ENCODE measurements at places on chromosomes 3 and 15.

GRCh38 chr3:52752045-52752660 lies 18.6 kb downstream of the NEK4 start:
- H3K27ac ChIP-seq: no peak overlapping the region
- H3K36me3 ChIP-seq: peaks cover 78% of the 10 kb centered on the region
- peak; percentile 54 for DNase-seq
- H3K27me3 ChIP-seq: no peaks in the 10 kb centered on the region

GRCh38 chr15:60093273-60094067 lies 89.4 kb downstream of the FOXB1 start:
- no peaks in the 10 kb centered on the region for H3K36me3 ChIP-seq
- H3K27me3 ChIP-seq: no peaks in the 10 kb centered on the region
- DNase-seq: no peak
- H3K4me3 ChIP-seq: no peak overlapping the region
- no peak overlapping the region for H3K27ac ChIP-seq

- H3K36me3 ChIP-seq: no peaks in the 10 kb centered on the region
- H3K4me1 ChIP-seq: no peaks in the 10 kb centered on the region
- no peak for DNase-seq
- peaks cover 2% of the 10 kb centered on the region for H3K27me3 ChIP-seq
Measured at GRCh38 chr3:44031387-44032380, 210.0 kb upstream of the TOPAZ1 start.

- H3K4me3 ChIP-seq: no peak overlapping the region
- DNase-seq: no peak
- H3K4me1 ChIP-seq: no peaks in the 10 kb centered on the region
- H3K27ac ChIP-seq: no peak overlapping the region
Measured at GRCh38 chr3:7646851-7647250, 785.9 kb downstream of the GRM7 start.

DNA sequence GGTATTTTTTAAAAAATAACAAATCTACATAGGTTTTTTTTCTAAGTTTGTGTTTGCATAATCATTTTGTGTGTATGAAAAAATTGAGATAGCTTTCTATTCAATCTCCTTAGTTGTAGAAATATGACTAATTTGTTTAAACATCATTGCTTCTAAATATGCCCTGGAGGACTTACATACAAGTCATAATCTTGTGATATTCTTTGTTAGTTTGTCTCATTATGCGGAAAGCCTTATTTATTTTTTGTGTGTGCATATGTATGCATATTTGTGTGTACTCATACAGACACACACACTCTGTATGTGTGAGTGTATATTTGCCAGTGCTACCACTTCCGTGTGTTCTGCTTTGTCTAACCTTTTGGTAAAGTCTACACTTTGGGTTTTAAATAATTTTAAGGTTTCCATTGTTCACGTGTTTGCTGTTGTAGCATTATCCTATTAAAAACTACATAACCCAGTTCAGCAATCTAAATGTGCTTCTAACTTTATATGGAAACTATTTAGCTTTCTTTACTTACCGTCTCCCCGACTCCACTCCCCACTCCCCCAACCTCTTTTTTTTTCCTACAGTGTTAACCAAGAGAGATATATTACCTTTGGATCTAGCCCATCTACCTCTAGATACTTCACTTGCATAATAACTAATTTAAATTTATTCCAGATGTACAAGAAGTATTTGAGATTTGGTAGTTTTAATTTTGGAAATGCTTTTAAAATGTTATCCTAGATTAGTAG lies 111.7 kb downstream of the FNDC3B start:
- H3K4me3 ChIP-seq: no peak overlapping the region
- H3K4me1 ChIP-seq: peaks cover 8% of the 10 kb centered on the region
- H3K27ac ChIP-seq: no peak overlapping the region
- no peak for DNase-seq
- H3K36me3 ChIP-seq: no peaks in the 10 kb centered on the region

DNA sequence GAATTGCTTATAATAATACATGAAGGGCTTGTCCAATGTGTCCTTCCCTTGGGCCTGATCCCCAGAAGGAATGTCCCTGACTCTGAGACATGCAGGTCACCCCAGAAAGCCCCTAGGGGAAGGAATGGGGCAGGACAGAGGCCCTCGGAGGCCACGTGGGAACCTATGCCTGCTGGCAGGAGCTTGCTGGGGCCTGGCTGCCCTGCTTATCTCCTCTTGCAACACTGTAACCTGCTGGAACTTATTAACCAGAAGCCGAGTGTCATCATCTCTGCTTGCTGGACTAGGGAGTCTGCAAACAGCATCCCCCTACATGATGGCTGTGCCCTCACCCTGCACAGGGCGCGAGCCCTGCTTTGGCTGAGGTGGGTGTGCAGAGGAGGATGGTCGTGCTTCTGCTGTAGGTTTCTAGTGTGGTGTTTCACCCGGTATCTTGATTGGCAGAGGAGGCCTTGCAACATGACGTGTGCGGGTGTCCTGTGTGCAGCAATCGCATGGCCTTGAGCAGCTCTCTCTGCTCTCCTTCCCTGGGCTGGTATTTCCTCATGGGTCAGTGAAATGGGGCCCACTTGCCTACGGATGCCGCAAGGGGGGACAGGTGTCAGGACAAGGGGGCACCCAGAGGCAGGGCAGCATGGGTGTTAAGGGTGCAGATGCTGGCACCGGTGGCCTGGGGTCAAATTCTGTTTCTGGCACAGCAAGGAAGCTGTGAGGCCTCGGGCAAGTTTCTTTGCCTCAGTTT lies 5.0 kb downstream of the CHST13 start:
- H3K4me3 ChIP-seq: no peak overlapping the region
- H3K4me1 ChIP-seq: peaks cover 94% of the 10 kb centered on the region
- no peaks in the 10 kb centered on the region for H3K27me3 ChIP-seq
- no peaks in the 10 kb centered on the region for H3K36me3 ChIP-seq
- no peak for DNase-seq
- H3K27ac ChIP-seq: no peak overlapping the region

DNA sequence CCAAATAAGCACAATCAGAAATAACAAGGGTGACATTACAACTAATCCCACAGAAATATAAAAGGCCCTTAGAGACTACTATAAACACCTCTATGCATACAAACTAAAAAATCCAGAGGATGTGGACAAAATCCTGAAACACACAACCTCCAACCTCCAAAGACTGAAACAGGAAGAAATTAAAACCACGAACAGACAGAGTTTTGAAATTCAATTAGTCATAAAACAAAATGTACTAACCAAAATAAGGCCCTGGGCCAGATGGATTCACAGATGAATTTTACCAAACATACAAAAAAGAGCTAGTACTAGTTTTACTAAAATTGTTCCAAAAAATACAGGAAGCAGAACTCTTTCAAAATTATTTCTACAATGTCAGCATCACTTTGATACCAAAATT lies 1043.6 kb downstream of the DIPK2A start:
- DNase-seq: peak; percentile 4
- H3K27ac ChIP-seq: no peak overlapping the region
- H3K4me1 ChIP-seq: no peaks in the 10 kb centered on the region
- no peaks in the 10 kb centered on the region for H3K36me3 ChIP-seq

GRCh38 chr3:53009826-53010539 lies 35.9 kb downstream of the SFMBT1 start:
- no peak overlapping the region for H3K4me3 ChIP-seq
- peaks cover 39% of the 10 kb centered on the region for H3K27me3 ChIP-seq
- H3K27ac ChIP-seq: no peak overlapping the region
- no peaks in the 10 kb centered on the region for H3K36me3 ChIP-seq

DNA sequence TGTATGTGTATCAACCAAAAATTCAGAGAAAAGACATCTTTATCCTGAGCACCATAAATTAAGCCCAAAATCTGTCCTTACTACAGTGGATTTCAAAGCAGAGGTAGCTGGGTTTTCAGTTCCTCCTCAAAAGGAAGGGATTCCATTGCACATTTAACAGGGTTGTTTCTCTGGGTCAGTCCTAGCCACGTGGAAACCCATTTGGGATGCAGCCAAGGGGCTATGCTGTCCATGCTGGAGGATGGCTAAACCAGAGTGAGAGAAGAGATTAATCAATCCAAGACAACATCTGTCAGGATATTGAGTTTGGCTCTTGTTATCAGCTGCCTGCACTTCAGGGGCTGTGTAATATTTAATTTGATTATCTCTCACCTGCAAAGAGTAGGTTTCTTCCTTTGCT lies 28.1 kb downstream of the LSAMP start:
- H3K27me3 ChIP-seq: no peaks in the 10 kb centered on the region
- no peaks in the 10 kb centered on the region for H3K4me1 ChIP-seq
- no peak for DNase-seq
- H3K4me3 ChIP-seq: no peak overlapping the region

DNA sequence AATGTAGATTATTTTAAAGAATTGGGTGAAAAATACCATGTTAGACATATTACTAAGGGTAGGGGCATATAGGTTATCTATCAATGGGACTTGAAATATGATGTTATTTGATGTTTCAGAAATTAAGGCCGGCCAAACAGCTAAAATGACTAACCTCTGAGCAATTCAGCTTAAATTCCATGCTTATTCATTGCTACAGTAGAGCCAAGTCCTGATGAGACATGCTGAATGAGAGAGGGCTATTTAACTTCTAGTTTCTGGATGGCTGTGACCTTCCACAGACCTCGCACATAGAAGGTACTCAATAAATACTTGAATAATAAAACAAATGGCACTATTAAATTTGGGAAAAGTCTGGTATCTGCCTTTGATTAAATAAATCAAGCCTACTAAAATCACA lies 175.6 kb upstream of the WNT5A start:
- peaks cover 2% of the 10 kb centered on the region for H3K27me3 ChIP-seq
- H3K27ac ChIP-seq: no peak overlapping the region
- no peak for DNase-seq
- H3K36me3 ChIP-seq: no peaks in the 10 kb centered on the region

DNA sequence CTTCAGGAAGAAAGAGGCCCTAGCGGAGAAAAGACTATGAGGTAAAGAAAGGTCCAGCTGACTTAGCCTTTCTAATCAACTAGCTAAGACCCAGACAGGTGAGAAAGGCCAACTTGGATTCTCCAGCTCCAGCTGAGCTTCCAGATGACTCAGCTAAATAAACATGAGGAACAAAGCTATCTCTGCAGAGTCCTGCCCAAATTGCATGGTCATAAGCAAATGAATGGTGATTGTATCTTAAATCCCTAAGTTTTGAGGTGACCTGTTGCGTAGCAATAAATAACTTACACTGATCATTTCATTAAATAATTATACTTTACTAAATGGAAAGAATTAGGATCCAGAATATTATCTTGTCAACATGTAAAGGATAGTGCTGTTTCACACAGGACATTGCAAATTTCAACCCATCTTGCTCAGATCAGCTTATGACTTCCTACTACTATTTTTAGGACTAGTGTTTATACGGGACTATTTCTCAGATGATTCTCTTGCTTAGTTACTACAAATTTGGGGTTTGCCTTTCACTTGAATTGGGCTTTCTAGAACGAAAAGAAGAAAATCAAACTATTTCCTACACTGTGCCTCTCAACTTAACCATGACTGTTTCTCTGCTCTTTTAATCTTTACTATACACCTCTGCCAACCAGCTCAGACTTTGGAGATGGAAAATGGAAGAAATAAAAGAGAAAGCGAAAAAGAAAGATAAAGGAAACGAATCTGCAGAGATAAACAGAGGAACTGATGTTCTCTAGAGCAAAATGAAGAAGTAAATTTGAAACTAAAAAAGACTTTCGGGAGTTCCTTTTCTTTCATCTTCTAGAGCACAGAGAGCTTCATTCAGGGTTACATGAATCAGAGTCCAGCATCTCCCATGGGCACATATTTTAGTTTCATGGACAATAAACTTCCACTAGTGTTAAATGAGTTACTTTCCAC lies 6.6 kb upstream of the ADGRG7 start:
- peak overlapping the region; percentile 70 for H3K27ac ChIP-seq
- peaks cover 23% of the 10 kb centered on the region for H3K4me1 ChIP-seq
- no peak overlapping the region for H3K4me3 ChIP-seq
- no peaks in the 10 kb centered on the region for H3K36me3 ChIP-seq
- no peaks in the 10 kb centered on the region for H3K27me3 ChIP-seq
- DNase-seq: peak; percentile 45

- no peaks in the 10 kb centered on the region for H3K36me3 ChIP-seq
- no peak overlapping the region for H3K27ac ChIP-seq
- no peak overlapping the region for H3K4me3 ChIP-seq
- DNase-seq: no peak
Measured at GRCh38 chr3:78183906-78184599, 1144.2 kb downstream of the ROBO2 start.

- H3K27me3 ChIP-seq: peaks cover 2% of the 10 kb centered on the region
- no peak for DNase-seq
- no peaks in the 10 kb centered on the region for H3K36me3 ChIP-seq
- no peaks in the 10 kb centered on the region for H3K4me1 ChIP-seq
- H3K27ac ChIP-seq: no peak overlapping the region
- no peak overlapping the region for H3K4me3 ChIP-seq
Measured at GRCh38 chr15:71648095-71648494, 162.3 kb upstream of the NR2E3 start.

DNA sequence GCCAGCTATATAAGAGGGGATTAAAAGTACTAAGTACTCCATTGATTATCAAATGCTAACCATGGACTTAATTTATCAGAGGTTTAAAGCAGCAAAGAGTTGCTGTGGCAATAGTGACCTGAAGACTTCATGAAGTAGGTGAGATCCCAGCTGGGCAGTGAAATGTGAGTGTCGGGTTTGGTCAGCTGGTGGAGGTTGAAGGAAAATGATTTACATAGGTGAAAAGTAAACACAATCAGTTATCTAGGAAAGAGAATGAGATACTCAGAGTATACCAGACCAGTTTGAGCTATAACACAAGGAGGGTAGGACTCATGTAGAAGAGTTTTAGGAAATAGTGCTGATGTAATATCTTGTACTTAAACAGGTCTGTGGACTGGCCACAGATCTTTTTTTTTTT lies 16.5 kb upstream of the FBXO22 start:
- H3K36me3 ChIP-seq: peaks cover 22% of the 10 kb centered on the region
- H3K4me3 ChIP-seq: no peak overlapping the region
- H3K27me3 ChIP-seq: no peaks in the 10 kb centered on the region
- DNase-seq: no peak

DNA sequence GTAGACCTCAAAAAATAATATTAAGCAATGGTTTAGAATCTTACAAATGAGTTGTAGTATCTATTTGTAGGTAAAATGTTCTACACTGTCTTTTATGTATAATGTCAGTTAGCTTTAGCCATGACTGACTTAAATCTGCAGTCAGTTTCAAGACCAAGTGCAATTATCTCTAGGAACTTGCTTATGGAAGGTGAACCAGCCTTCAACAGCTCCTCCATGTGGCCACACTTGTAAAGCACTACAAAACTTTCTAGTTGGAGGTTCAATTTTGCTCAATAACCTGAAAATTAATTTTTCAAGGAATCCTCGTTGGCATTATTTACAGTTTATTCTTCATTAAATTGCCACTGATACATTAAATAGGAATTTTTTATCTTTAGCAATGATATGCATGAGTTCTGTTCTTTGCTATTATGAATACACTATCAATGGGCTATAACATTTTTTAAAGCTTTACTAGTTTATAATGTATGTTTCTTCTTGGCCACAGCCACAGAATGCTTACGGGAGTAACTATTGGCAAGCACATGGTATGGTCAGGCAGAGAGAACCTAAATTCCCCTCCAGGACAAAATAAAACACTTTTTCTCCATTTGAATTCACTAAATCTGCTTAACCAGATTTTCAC lies 315.3 kb upstream of the UBE2E2 start:
- H3K4me1 ChIP-seq: no peaks in the 10 kb centered on the region
- H3K27me3 ChIP-seq: no peaks in the 10 kb centered on the region
- H3K27ac ChIP-seq: no peak overlapping the region
- H3K4me3 ChIP-seq: no peak overlapping the region
- peak; percentile 44 for DNase-seq

- H3K27me3 ChIP-seq: no peaks in the 10 kb centered on the region
- H3K4me1 ChIP-seq: peaks cover 2% of the 10 kb centered on the region
- H3K36me3 ChIP-seq: no peaks in the 10 kb centered on the region
Measured at GRCh38 chr3:72041511-72041910, 256.6 kb upstream of the PROK2 start.

GRCh38 chr15:37872661-37873060 lies 61.8 kb upstream of the TMCO5A start:
- no peak overlapping the region for H3K4me3 ChIP-seq
- DNase-seq: no peak
- no peak overlapping the region for H3K27ac ChIP-seq
- no peaks in the 10 kb centered on the region for H3K27me3 ChIP-seq

Measured in common myeloid progenitor, CD34-positive (primary cell).